ENCODE measurements at places on chromosomes 16 and 17. TPM values are rescaled to one million over a fixed set of nuclear protein-coding genes. Genes with fewer than 3 reads are reported as not detected.

Gene PMFBP1
- 5.1 TPM for total RNA-seq

Gene GP1BA
- not detected for total RNA-seq

Gene GAST
- total RNA-seq: not detected

Gene TMC5
- not detected for total RNA-seq

All from cardiac muscle cell (in vitro differentiated cells and primary cell).